ENCODE measurements at places on chromosomes 5 and 9.

- no peak for DNase-seq
These were observed 39.4 kb downstream of the HOMER1 start for GRCh38 chr5:79474367-79475151.

GRCh38 chr9:14327036-14327435 lies 13.1 kb upstream of the NFIB start:
- DNase-seq: no peak

GRCh38 chr9:22308177-22308576 lies 138.4 kb upstream of the DMRTA1 start:
- DNase-seq: no peak

DNA sequence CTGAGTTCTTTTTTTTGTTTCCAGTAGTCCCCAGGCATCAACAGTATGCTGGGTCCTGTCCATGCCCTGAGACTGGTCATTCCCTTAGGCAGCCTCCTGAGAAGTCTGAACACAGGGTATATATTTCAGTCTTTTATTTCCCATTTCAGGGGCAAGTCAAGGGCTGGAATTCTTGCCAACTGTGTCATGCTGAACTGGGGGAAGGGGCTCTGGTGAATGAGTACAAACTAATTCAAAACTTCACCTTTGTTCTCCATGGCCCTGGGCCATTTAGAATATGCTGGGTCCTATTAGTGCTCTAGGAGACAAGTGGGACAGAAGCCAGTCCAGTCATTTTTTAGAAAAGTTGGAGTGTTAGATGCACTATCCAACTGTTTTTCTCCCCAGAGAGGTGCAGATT lies 170.3 kb downstream of the TMC1 start:
- DNase-seq: no peak

DNA sequence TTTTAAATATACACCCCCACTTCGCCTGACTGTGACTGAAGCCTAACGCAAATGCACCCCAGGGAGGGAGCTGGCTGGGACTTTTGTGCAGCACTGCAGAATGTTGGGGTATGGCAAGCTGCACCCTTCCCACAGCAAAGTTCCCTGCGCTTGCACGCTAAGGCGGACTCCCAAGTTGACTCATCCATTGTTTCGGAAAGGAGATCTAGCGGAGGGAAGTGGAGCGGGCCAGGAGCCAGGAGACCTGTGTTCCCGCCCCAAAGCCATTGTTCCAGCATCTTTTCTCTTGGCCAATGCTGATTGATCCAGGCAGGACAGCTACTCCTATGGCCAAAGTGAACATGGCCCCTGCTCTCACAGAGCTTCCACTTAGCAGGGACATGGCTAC lies 202.9 kb downstream of the AOPEP start:
- no peak for DNase-seq

GRCh38 chr9:41229408-41230401 lies 40.6 kb upstream of the ZNG1F start:
- no peak for DNase-seq

GRCh38 chr5:106418196-106418595 lies 1252.5 kb downstream of the EFNA5 start:
- DNase-seq: no peak

GRCh38 chr5:5710471-5710870 lies 288.0 kb downstream of the ICE1 start:
- no peak for DNase-seq

GRCh38 chr5:180045889-180046499 lies 25.6 kb downstream of the RNF130 start:
- no peak for DNase-seq

GRCh38 chr9:111630964-111631213 lies 245 bp upstream of the DNAJC25 start:
- no peak for DNase-seq

DNA sequence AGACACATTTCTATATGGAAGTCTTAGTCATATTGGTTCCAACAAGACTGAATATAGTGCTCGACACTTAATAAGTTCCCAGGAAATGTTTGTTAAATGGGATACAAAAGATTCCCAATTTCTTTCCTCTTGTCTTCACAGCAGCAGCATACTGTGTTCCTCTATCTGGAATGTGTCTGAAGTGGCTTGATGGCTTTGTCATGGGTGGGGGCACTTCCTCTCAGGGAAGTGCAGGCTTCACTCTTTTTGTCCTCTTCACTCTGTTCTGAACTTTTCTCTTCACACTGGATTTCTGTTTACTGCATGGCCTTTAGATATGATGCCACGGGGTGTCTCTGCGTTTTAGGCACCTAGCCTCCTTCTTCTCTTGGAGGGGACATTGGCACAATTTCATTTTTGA lies 127.7 kb upstream of the C9orf72 start:
- DNase-seq: no peak

DNA sequence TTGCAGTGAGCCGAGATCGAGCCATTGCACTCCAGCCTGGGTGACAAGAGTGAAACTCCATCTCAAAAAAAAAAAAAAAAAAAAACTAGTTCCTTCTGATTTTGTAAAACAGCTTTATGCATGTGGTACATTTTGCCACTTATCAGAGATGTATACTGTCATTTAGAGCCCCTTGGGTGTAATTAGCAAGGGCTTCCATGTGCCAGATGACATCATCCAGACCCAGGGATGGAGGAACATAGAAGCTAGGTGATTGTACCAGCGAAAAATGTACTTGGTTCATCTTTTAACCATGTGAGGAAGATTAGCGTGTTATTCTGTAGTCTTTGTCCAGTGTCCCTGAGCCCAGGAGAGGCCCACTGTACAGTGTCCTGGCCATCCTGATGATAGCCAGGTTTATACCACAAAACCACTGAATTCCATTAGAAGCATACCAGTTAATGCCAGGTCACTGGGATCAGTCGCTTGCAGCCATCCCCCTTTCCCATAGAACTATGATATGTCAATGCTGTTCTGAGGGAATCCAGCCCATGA lies 239.3 kb upstream of the SGCD start:
- DNase-seq: no peak

Measured in T follicular helper cell (primary cell).